ENCODE measurements at places on chromosomes 6 and 20. TPM values are rescaled to one million over a fixed set of nuclear protein-coding genes. Genes with fewer than 3 reads are reported as not detected.

DNA sequence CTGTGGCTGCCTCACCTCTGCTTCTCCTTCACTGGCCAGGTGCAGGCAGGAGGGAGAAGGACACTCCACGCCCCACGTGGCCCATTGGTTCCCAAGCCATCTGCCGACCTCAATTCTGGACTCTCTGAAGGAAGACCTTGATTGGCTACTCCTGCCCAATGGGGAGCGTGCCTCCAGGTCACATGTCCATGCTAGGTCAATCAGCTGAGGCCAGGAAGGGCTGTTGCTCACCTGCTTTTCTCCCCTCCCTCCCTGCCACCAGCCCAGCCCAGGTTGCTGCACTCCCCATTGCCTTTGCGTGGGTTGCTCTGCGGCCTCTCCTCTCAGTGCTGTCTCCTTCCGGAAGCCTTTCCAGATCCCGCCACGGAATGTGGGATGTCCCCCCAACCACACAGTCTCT is 21.9 kb upstream of the CDH4 start:
- no peak for DNase-seq

GRCh38 chr6:19602434-19603013 is 234.6 kb upstream of the ID4 start:
- no peak for DNase-seq

DNA sequence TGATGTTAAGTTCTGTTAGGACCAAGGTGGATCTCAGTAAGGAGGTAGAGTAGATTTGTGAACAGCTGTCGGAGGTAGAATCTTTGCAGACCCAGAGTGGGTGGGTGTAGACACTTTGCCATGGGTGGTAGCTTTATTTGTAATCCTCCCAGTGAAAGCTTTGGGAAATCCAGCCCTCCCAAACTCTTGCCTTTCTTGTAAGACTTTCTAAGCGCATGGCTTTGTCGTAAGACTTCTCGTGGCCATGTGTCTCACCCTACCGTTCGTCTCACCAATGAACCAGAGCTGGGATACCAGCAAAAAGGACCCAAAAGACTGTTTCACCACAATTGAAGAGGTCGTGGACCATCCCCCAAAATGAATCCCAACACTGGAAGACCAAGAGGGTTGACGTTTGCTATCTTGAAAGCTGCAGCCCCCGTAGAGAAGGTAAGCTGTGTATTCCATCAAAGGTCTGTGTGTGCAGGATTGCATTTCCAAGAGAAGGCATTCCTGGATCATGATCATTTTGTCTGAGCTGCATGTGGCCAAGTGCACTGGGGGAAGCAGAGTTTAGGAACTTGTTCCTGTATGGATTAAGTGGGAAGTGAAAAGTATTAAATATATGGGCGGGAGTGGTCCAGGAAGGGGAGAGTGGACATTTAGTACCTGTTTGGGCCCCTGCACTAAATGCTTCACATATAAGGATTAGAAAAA is 5.8 kb upstream of the TMEM14A start:
- no peak for DNase-seq

CDH22 gene
- 0.23 TPM for total RNA-seq

GRCh38 chr6:127458817-127459216 is 372 bp downstream of the KIAA0408 start:
- no peak for DNase-seq

DNA sequence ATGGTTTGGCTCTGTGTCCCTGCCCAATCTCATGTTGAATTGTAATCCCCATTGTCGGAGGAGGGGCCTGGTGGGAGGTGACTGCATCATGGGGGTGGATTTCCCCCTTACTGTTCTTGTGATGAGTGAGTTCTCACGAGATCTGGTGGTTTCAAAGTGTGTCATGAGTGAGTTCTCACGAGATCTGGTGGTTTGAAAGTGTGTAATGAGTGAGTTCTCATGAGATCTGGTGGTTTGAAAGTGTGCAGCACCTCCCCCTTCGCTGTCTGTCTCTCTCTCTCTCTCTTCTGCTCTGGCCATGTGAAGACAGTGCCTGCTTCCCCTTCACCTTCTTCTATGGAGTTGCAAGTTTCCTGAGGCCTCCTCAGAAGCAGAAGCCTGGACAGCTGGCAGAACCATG is 87.6 kb downstream of the MYLK4 start:
- no peak for DNase-seq

- DNase-seq: no peak
Observed at GRCh38 chr6:93293872-93294271, 125.5 kb downstream of the EPHA7 start.

DNA sequence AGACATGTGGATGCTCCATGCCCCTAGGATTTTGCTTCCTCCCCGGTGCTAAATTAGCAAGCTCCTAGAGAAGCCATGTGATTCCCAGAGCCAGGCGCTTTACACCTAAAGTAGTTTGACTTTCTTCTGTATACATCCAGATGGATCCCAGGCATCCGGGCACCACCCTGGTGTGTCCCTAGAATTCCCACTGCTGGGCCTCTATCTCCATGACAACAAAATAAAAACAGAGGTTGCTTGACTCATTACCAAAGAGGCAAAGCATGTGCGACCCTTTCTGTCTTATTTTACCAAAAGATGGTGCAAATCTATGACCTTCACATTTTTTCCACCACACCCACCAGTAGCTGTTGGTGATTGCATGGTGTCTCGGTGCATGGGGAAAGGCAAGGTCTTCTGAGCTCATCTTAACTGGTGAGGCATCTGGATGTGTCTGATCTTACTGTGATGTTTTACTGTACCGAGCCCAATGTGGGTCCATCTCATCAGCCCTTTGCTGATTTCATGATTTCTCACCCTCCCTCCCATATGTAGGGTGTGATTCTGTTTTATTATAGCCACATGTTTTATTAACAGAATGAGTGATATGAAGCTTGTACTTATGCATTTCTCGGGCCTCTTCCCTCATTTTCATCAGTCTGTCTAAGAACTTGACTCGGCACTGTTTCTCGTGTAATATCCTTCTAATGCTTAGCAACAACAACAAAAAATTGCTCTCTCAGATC is 27.4 kb upstream of the VAPB start:
- no peak for DNase-seq

DNA sequence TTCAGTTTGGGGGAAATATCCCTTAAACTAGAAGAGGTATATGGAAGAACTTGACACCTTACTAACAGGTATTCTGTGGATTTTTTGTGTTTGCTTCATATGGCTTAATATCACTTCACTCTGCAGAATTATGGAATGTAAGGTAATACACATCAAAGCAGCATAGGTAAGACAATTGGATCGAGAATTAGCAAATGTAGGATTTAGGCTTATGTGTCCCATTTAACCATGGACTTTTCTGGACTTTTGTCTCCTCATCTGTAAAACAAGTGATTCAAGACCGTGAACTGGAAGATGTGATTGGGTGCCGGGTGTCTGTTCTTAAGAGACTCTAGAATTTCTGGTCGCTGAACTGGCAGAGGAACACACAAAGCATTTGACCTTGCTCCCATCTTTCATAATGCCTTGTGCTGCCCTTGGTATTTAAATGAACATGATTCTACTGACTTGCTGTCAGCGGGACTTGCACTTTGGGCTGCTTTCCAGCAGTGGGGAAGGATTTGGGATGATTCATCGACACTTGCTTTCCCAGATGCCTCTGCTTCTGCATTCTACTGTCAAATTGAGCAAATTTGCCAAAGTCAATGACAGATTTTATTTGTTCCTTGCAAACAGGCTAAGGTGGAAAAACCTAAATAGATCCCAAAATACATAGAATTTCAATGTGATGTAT is 199.8 kb downstream of the PLCB1 start:
- no peak for DNase-seq

SPEF1 gene
- 0.29 TPM for total RNA-seq

EDN1 gene
- 4.3 TPM for total RNA-seq

DNA sequence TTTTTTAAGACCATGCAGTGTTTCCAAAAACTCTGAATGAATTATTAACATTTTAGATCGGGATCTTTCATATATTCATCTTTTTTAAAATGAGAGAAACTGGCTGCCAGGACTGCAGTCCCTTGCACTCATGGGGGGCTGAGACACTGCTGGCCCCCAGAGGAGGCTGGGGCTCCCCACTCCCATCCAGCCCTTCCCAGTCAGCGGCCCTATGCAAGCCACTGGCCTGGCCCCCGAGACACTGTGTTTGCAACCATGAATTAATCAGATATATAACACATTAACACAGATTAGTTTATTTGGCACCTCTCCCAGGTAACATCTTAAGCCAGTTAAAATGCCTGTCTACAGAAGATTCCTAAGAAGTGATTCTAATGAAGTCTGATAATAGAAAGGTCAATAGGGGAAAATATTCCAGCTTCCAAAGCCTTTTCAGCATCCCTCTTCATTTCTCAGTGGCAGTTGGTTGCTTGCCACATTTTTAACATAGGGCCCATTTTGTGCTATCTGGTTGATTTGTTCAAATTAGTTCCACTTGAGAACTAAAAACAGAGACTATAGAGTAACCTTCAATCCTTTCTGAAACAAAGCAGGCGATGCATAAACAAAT is 184.4 kb upstream of the FBXL4 start:
- no peak for DNase-seq

DNA sequence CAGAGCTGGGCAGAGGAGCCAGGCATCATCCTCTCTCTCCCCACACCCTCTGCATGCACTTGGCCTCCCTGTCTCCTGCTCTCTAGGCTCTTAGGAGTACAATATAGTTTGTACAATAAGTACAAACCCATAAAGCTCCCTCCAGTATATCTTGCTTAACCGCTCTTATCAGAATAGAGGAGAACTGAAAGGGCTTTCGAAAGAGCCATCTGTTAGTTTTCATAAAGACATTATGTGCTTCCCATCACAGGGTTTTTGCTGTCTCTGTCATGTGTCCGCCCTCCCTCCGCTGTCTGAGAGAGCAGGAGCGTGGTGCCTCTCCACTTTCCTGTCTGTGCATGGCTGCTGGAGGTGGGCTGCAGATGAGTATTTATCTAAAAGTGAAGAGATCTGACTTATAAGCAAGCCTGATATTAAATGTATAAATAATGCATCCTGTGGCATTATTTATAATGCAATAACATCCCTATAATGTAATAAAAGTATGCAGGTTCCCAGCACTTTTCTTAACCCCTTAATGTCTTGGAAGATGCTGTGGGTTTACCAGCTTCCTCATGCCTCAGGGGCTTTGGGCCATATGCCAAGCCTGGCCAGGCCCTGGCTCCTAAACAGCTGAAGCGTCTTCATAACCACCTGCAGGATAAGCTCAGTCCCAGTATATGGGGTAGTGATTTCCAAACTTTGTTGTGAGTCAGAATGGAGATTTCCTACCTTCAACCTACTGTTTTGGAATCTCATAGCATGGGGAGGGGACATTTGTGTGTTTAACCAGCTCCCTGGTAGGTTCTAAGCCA is 297.1 kb downstream of the DHX35 start:
- no peak for DNase-seq

GRCh38 chr20:62550087-62550632 is 74.4 kb upstream of the GATA5 start:
- peak; percentile 69 for DNase-seq

- no peak for DNase-seq
Observed at GRCh38 chr6:154800338-154800737, 67.1 kb downstream of the SCAF8 start.

GRCh38 chr6:14883921-14884320 is 361.9 kb upstream of the JARID2 start:
- DNase-seq: no peak

EEF1A1 gene
- total RNA-seq: 10,940 TPM

WFDC12 gene
- not detected for total RNA-seq

TMEM30A gene
- total RNA-seq: 125 TPM

DNA sequence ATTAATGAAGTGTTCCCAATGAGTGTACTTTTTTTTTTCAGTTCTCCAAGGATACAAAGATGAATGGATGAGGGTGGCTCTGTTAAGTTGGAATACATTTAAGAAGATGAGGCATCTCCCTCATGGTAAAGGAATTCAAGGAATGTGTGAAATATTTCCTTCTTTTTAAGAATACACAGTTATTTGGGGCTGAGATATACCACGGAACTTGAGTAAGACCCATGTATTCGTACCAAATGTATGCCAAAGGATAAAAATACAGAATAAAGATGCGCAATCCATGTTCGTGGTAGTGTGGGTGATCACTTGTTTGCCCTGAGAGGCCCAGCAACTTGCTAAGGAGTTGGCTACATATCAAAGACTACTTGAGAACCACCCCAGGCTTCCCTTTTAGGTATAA is 164.2 kb upstream of the TCF21 start:
- no peak for DNase-seq

EYA2 gene
- 15.3 TPM for total RNA-seq

DNA sequence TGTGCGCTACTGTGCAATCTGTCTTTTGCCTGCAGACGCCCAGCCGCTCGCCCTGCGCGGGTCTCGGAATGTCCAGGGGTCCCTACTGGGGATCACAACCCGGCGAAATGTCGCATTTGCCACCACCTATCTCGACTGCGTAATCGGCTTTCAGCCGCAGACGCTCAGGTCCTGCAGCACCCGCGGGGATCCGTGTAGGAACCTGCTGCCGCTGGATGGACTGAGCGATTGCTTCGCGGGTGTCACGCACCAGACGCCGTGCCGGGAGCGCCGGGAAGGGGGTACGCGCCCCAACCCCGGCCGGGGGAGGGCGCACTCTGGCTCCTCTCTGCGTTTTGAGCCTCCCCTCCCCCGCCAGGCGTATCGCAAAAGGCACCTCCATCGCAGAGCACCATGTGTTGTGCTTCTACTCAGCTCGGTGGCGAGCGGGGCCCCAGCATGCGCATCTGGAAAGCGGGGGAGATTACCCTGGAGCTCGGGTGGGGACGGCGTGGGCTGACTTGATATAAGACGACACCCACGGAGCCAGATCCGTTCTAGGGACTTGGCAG is 747 bp upstream of the PTPRA start:
- peak; percentile 62 for DNase-seq

GRCh38 chr6:4971851-4972250 is 32.0 kb downstream of the RPP40 start:
- no peak for DNase-seq

COX4I2 gene
- 4.0 TPM for total RNA-seq

DNA sequence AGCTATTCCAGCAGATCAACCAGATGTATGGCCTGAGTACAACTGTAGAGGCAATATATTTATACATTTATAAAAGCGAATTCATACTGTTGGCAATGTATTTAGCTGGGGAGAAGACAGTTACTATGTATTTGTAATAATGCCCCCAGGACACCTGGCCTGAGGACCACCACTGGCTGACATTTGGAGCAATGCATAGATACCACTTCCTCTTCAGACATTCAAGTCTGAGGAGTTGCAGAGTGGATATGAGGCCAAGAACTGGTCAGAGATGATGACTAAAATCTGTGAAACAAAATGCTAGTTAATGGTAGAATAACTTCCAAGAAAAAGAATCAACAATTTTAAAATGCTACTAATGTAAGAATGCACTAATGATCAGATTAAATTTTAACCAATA is 462.3 kb downstream of the CDC5L start:
- no peak for DNase-seq

GRCh38 chr20:59993736-59994430 is 35.7 kb downstream of the CDH26 start:
- DNase-seq: no peak

STX11 gene
- total RNA-seq: 5.8 TPM

EYS gene
- total RNA-seq: not detected

- DNase-seq: no peak
Observed at GRCh38 chr6:155253337-155253736, 10.5 kb upstream of the CLDN20 start.
